Temporal lobe (tissue), 4 donors: ENCODE measurements at places on chromosomes 13 and 19. TPM values are rescaled to one million over a fixed set of nuclear protein-coding genes. Genes with fewer than 3 reads are reported as not detected.

PLIN4 gene
- 0.49 TPM for total RNA-seq

ZSCAN22 gene
- total RNA-seq: 2.2 TPM

SIGLEC8 gene
- total RNA-seq: 1.2 TPM

CRX gene
- not detected for total RNA-seq

ZNF296 gene
- under 0.01 TPM for total RNA-seq

THSD1 gene
- 6.9 TPM for total RNA-seq

PDX1 gene
- not detected for total RNA-seq

PSG2 gene
- not detected for total RNA-seq

ZNF829 gene
- 6.1 TPM for total RNA-seq

RNF113B gene
- total RNA-seq: not detected

ENOX1 gene
- total RNA-seq: 29.7 TPM

TNNI3 gene
- total RNA-seq: 0.98 TPM

PRR20A gene
- not detected for total RNA-seq

FGF22 gene
- 0.25 TPM for total RNA-seq

DOCK6 gene
- 2.5 TPM for total RNA-seq

TMEM59L gene
- 42.0 TPM for total RNA-seq

COX7A1 gene
- total RNA-seq: 1.5 TPM

GAPDHS gene
- total RNA-seq: not detected

MRPS31 gene
- 19.7 TPM for total RNA-seq

PRR19 gene
- total RNA-seq: 3.0 TPM

JAK3 gene
- 0.98 TPM for total RNA-seq

SHC2 gene
- 8.9 TPM for total RNA-seq
